ENCODE measurements at places on chromosomes 2 and 18.

- no peak for DNase-seq
Observed at GRCh38 chr2:233256048-233256447, 4.6 kb downstream of the ATG16L1 start.

GRCh38 chr2:110772383-110772755, 40.0 kb downstream of the ACOXL start:
- DNase-seq, result no peak

DNA sequence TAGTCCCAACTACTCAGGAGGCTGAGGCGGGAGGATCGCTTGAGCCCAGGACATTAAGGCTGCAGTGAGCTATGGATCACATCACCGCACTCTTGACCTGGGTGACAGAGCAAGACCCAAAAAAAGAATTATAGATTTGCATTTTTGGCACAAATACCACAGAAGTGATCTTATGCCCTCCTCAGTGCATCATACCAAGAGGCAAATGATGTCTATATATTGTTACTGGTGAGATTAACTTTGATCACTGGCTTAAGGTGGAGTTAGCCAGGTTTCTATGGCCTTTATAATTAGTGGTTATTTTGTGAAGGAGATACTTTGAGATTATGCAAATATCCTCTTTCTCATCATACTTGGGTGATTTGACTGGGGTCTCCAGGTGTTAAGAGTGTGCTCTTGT, 22.1 kb upstream of the CATIP start:
- no peak for DNase-seq

GRCh38 chr2:238242731-238243495, 3.1 kb upstream of the HES6 start:
- no peak for DNase-seq

GRCh38 chr2:98759827-98760625, 29.1 kb upstream of the MGAT4A start:
- DNase-seq, result no peak

DNA sequence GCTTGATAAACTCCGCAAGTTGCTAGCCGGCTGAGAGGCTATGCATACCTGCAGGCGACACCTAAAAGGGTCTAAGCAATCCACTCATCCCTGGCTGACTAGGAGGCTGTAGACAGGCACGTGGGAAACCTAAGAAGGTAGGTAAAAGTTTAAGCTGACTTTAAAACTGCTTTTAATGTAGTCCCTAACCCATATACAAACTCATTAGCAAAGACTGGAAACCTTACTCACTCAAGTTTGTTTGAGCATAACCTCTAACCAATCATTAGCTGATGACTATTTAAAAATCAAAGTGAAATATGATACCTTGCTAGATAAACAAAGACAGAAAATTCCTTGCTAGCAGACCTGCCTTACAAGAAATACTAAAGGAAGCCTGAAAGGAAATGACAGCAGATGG, 106.4 kb downstream of the EXOC6B start:
- no peak for DNase-seq

- no peak for DNase-seq
Observed at GRCh38 chr2:160252278-160252887, 52.3 kb upstream of the ITGB6 start.

- DNase-seq, result no peak
Observed at GRCh38 chr2:239263231-239263630, 137.6 kb downstream of the HDAC4 start.

GRCh38 chr2:190864375-190864774, 16.2 kb upstream of the GLS start:
- DNase-seq, result no peak

GRCh38 chr18:35641916-35642315, 60.4 kb downstream of the GALNT1 start:
- DNase-seq, result no peak

- no peak for DNase-seq
Observed at GRCh38 chr2:127101756-127102477, 5.0 kb downstream of the BIN1 start.

DNA sequence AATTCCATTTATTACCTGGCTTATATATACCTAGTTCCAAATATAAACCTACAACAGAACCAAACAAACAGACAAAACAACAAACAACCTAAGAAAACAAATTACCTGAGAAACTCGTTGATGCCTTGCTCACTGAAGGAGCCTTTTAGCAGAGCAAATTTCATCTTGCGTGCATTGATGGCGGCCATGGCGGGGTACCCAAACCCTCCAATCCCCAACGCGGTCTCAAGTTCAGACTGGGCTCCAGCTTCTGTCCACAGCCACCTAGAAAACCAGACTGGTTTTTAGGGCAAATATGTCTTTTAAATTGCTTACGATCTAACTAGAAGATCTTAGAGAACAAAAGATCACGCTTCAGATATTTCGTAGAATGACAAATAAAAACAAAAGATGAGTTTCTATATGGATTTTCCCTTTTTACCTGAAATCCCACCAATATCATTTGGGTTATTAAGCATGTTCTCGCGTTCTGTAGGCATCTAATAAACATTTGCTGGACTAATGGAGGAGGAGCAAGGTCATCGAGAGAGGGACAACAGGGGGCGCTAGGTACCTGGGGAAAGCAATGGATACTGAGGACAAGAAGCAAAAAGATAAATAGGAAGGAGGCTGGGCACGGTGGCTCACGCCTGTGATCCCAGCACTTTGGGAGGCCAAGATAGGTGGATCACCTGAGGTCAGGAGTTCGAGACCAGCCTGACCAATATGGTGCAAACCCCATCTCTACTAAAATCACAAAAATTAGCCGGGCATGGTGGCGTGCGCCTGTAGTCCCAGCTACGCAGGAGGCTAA, 25.2 kb downstream of the PDIA6 start:
- no peak for DNase-seq

DNA sequence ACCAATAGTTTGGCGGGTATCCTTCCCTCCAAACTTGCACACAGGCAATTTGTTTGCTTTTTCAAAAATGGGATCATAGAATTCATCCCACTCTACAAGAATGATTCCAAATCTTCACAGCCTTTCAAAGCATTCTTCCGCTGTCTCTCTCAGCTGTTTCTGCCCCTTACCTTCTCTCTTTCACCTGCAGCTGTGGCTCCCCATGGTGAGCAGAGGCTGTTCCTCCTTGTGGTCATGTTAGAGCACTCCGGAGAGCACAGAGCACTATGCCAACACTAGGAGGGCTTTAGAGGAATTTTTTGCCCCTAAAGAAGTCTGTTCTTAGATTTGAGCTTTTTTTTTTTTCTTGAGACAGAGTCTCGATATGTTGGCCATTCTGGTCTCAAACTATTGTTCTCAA, 30.4 kb downstream of the MTHFD2 start:
- no peak for DNase-seq

- DNase-seq, result no peak
Observed at GRCh38 chr2:225400546-225401400, 1.3 kb downstream of the NYAP2 start.

DNA sequence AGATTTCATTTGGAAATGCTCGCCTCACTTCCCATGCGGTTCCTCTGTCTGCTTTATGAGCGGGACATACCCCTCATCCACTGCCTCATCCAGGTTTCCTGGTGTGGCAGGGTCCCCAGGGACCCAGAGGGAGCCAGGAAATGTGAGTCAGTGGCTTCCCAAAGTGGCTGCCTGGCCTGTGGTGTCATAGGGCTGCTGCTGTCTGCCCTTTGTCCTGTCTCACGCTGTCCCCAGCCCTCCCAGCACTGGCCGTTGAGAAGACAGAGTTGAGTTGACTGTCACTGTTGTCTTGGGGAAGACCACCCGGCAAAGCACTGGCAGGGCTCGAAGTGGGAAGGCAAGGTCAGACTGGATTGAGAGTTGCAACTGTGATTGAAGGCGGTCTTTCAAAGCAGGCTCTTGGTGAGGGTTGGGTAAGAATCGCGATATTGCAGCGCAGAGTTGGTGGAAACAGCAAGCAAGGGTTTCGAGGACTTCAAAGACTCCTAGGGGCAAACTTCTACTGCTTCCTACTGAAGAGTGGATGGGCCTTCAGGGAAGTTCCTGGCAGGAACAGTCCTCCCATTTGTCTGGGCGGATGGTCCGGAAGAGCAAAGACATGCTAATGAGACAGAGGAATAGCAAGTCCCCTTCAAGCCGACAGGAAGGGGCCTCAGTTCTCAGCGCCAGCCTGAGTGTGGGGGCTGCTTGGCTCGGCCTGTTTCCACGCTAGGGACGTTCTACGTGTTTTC, 33.9 kb downstream of the RAB31 start:
- no peak for DNase-seq

GRCh38 chr2:26068602-26069298, 34.9 kb downstream of the RAB10 start:
- DNase-seq, result peak; percentile 30

GRCh38 chr2:114119862-114120261, 230.0 kb downstream of the ACTR3 start:
- DNase-seq, result no peak

- no peak for DNase-seq
Observed at GRCh38 chr2:5740053-5740452, 47.9 kb downstream of the SOX11 start.

- no peak for DNase-seq
Observed at GRCh38 chr2:67259556-67260342, 137.4 kb upstream of the ETAA1 start.

GRCh38 chr2:172606285-172606684, 50.4 kb downstream of the PDK1 start:
- DNase-seq, result no peak

- no peak for DNase-seq
Observed at GRCh38 chr2:235021752-235022151, 69.9 kb downstream of the SH3BP4 start.

DNA sequence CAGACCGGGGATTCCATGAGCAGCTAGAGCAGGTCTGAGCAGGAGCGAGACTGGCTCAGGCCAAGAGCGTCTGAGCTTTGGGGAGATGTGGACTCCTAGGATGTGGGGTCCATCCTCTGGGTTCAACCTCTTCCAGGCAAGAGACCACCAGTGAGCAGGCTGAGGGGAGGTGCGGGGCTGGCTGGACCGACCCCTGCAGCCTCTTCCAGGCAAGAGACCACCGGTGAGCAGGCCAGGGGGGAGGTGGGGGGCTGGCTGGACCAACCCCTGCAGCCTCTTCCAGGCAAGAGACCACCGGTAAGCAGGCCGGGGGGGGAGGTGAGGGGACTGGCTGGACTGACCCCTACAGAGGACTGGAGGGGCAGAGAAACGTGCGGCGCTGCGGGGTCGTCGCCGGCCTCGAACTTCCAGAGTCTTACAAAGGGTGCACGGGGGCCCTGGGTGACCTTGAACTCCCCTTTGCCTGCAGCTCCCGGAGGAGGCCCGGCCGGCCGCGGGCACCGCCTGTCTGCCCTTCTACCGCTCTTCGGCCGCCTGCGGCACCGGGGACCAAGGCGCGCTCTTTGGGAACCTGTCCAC, 63.4 kb downstream of the TPO start:
- DNase-seq, result no peak

All from activated CD8-positive, alpha-beta memory T cell treated with anti-CD3 and anti-CD28 coated beads, Interleukin-2, amount 50 U/mL, for 4 hours (primary cell).